ENCODE measurements at places on chromosomes 3 and 15.

DNA sequence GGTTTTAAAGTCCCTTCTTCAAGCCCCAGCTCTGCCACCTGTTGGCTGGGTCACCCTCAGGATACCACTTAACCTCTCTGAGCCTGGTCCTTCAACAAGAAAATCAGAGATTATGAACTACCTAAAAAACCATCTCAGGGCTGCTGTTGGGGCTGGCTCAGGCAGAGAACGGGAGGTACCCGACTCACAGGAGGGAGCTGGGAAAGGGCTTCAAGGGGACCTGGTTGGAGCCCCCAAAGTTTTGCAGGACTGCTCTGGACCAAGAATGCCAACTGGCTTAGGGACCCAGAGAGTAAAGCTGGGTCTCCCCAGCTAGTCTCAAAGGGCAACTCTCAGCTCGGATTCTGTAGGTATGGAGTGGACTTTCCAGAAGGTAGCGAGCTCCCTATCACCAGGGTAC is 41.5 kb downstream of the WNT7A start:
- DNase-seq: no peak

- DNase-seq: no peak
Measured at GRCh38 chr3:37474901-37475331, 300.5 kb upstream of the LRRFIP2 start.

GRCh38 chr3:194608981-194609380 is 24.2 kb downstream of the TMEM44 start:
- no peak for DNase-seq

DNA sequence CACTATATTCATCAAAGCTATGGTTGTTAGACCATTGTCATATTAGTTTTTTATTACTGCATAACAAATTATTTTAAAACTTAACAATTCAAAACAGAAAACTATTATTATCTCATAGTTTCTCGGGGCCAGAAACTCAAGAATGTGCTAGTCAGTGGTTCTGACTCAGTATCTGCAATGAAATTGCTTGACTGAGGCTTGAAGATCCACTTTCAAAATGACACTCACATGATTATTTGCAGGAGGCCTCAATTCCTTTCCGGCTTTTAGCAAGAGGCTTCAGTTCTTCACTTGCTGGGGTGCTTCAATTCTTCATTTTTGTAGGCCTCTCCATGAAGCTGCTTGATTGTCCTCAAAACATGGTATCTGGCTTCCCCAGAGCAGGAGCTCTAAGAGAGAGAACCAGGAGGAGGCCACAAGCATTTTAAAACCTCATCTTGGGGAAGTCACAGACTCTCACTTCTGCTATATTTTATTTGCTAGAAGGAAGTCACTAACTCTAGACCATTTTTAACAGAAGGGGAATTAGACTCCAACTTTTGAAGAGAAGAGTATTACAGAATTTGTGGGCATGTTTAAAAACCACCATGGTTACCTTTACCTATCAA is 383.7 kb downstream of the MFSD1 start:
- DNase-seq: no peak

DNA sequence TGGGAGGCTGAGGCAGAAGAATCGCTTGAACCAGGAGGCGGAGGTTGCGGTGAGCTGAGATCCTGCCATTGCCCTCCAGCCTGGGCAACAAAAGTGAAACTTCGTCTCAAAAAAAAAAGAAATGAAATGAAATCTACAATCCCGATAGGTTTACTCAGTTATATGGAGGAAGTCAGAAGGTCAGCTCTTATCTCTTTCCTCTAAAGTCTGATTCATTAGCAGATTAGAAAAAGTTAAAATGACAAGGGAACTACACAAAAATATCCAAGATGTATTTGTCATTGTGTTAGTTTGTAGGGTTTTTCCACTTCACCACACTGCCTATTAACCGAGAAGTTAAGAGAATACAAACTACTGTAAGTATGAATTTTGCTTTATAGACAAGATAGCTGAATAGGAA is 420.6 kb downstream of the SHQ1 start:
- no peak for DNase-seq

- no peak for DNase-seq
Measured at GRCh38 chr3:103136621-103137020, 701.8 kb downstream of the ZPLD1 start.

DNA sequence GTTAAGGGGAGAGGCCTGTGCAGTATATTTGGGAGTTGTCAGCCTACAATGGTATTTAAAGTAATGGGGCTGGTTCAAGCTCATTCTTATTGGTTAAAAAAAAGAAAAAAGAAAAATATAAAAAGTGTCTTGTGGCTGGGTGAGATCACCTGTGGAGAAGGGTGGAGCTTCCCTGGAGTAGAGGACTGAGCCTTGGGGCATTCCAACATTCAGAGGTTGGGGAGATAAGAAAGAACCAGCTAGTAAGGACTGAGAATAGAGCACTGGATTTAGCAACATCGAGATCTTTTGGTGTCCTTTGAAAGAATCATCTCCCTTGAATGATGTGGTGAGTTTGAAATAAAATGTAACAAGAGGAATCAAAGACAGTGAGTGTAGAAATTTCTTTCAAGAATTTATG is 5.2 kb downstream of the SLC49A4 start:
- no peak for DNase-seq

GRCh38 chr15:81633889-81634288 is 259.9 kb upstream of the TMC3 start:
- no peak for DNase-seq

DNA sequence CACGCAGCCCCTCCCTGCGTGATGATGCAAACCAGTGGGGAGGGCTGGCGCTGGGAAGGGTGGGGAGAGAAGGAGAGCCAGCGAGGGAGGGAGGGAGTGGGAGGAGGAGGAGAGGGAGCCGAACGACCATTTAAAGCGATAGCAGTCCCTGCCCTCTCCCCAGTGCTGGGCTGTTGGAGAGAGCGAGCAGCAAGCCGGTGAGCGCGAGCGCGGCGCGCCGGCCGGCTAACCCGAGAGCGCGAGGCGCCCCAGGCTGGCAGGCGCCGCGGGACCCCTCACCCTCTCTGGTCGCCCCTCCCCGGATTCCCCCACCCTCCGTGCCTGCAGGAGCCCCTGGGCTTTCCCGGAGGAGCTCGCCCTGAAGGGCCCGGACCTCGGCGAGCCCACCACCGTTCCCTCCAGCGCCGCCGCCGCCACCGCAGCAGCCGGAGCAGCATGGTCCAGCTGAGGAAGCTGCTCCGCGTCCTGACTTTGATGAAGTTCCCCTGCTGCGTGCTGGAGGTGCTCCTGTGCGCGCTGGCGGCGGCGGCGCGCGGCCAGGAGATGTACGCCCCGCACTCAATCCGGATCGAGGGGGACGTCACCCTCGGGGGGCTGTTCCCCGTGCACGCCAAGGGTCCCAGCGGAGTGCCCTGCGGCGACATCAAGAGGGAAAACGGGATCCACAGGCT is at the start of gene GRM7:
Gene GRM7, plus strand, starts transcription at position 162 of the 671 bp plus-strand sequence.
- no peak for DNase-seq

- no peak for DNase-seq
Measured at GRCh38 chr15:85559530-85559929, 179.1 kb downstream of the AKAP13 start.

DNA sequence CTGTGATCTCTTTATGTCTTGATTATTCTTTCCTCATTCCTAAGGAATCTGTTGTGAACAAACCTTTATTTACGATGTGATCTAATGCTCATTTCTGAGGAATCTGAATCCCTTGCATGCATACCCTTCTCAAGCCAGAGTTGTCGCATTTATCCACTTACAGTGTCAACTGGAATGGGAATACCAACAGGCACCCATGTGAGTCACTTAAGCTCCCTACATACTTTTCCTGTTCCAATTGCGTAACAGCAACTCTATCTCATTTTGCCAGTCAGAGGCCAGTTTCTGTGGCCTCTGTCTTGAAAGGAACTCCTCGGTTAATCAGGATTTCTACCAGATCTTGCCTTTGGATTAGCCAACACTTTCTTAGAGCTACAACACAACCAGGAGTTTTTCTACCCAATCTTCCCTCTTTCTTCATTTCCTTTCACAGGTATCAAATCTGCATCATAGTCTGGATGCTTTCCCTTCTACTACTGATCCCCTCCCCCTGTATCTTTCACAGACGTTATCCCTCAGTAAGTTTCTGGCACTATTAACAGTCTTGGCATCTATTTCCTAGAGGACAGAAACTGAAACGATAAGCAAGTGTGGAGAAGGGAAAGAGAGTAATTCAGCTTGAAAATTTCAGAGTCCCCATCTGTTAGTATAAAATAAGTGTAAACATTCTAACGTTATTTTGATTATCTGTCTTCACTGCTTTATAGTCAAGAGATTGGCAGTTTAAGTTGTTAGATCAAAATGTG is 66.8 kb upstream of the BCHE start:
- DNase-seq: no peak

GRCh38 chr15:66985653-66986052 is 79.7 kb upstream of the SMAD3 start:
- DNase-seq: no peak

DNA sequence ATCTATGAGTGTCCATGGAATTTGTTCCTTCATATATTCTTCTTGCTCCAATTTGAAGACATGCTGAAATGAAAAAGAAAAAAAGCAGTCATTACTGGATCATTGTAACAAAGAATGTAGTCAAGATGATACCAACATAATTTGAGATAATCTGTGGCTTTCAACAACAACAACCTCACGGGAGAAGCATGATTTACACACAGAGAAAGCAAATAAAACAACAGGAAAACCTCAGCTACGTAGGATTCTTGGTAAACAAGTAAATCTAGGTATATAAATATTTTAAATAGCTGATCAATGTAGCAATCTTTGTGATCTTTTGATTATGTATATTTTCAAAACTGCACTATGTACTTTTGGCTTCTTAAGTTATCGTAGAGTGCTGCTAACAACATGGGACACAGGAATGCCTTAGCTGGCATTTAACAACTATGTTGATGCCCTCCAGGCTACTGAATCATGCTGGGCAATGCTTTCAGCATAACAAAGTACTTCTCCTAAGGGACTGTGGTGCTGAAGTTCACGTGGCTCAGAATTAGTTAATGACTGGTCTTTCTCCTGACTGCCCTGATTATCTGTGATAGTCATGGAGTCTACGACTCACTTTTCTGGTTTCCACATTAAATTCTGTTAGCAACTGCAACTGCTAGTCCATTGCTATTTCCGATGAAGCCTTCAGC is 96.5 kb upstream of the MYO5C start:
- DNase-seq: no peak

GRCh38 chr3:177051411-177051810 is 145.9 kb downstream of the TBL1XR1 start:
- peak; percentile 79 for DNase-seq

- no peak for DNase-seq
Measured at GRCh38 chr3:32495609-32496008, 7.0 kb downstream of the CMTM6 start.

GRCh38 chr15:36584511-36584910 is 5.1 kb downstream of the CDIN1 start:
- no peak for DNase-seq

GRCh38 chr15:67196672-67197363 is 57.6 kb downstream of the AAGAB start:
- no peak for DNase-seq

DNA sequence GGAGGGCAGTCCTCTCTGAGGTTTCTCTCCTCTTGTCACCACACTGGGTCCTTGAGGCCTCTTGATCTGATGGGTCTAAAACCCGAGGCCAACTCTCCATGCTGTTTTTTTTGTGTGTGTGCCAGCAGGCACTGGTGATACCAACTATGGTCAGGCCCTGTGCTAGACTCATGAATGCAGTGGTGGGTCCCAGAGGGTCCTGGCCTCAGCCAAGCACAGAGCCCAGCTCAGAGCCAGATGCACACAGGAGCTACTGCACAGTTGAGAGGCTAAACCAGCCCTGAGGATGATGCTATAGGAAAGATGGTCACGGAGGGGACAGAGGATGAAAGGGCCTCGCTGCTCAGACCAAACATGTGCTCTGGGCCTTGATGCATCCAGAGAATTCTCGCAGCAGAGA is 33.5 kb downstream of the RAB6B start:
- no peak for DNase-seq

- DNase-seq: no peak
Measured at GRCh38 chr3:61615643-61616042, 54.3 kb downstream of the PTPRG start.

Measured in NAMALWA (cell line).